ENCODE measurements at places on chromosomes 7 and 10.

- DNase-seq, result peak; percentile 55
These were observed 13.6 kb downstream of the TMEM236 start for GRCh38 chr10:17765602-17766001.

GRCh38 chr10:123715546-123715945 is 49.4 kb downstream of the GPR26 start:
- no peak for DNase-seq

DNA sequence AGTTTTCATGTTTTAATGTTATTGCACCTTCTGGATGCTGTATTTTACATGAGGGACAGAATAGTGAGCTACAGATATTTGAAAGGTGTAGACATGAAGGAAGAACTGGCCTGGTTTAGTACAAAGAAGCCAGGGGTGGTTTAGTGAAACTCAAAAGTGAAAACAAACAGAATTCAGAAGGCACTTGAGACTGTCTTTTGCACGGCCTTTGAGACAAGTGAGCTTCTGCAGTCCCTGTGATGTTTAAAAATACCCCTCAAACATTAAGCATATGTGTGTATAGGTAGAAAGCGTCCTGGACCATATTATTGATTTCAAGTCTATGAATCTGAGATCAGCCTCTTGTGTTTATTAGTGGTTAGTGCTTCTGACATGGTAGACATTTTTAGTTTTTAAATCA is 118.9 kb downstream of the CDK14 start:
- no peak for DNase-seq

DNA sequence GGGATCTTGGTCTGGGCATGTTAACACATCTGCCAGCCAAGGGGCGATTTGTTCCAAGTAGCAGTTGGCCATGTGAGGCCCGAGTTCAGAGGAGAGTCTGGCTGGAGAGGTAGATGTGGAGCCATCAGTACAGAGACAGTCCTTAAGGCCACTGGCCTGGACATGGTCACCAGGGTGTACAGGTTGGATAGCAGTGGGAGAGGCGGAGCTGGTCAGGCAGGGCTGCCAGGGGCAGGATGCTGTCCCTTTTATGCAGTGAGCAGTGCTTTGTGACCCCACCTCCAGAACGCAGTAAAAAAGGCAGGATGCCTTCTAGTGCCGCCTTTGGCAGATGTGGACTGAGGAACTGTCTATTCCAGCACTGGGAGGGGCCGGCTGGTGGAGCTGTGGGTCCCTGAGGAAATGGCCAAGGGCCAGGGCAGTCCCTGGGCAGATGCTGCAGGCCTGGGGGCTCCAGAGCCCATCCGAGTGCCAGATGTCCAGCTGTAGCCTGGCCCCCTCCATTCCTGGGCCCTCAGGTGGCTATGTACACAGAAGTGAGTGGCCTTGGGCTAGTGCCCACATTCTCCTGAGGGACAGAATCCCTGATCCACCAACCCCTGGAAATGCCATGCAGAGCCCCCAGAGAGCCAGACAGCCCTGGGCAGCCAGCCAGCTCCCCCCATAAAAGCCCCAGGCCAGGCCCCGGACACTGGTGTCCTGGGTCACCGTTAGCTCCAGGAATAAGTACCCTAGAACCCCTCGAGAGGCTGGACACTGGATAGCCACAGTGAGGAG is 17.2 kb upstream of the MYL7 start:
- DNase-seq, result peak; percentile 35

GRCh38 chr10:1190791-1191490 is 134.8 kb downstream of the WDR37 start:
- no peak for DNase-seq

DNA sequence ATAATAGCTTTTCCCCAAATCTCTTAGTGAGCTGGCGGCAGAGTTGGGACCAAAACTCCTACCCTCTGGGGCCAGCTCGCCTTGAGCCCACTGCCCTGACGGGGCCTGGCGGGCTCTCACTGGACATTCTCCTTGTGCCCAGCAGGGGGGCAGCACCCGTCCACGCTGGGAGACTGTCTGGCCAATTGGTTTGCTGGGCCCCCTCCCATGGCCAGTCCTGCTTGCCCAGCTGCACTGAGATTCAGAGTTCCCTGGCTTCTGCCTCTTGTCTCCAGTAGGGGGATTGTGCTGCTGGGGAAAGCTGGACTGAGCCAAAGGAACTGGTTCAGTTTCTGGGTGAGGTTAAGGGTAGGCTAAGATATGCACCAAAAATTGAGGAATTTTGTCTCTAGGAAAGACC is 59.8 kb downstream of the RAMP3 start:
- peak; percentile 43 for DNase-seq

- no peak for DNase-seq
These were observed 14.8 kb downstream of the KAZALD1 start for GRCh38 chr10:101076630-101077029.

DNA sequence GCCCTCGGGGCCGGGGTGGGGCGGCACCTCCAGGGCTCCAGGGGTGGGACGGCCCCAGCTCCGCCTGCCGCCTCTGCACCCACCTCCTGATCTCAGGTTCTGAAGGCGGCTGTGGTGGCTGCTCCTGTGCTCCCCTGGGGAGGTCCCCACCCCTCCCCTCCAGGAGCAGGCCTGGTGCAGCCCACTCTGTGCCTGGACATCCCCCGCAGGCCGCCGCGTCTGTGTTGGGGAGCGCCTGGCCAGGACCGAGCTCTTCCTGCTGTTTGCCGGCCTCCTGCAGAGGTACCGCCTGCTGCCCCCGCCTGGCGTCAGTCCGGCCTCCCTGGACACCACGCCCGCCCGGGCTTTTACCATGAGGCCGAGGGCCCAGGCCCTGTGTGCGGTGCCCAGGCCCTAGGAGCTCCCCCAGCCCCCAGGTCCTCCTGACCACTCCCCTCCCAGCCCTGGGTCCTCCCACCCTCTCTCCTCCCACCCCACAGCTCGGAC is 5.5 kb downstream of the CYP2W1 start:
- DNase-seq, result peak; percentile 42

DNA sequence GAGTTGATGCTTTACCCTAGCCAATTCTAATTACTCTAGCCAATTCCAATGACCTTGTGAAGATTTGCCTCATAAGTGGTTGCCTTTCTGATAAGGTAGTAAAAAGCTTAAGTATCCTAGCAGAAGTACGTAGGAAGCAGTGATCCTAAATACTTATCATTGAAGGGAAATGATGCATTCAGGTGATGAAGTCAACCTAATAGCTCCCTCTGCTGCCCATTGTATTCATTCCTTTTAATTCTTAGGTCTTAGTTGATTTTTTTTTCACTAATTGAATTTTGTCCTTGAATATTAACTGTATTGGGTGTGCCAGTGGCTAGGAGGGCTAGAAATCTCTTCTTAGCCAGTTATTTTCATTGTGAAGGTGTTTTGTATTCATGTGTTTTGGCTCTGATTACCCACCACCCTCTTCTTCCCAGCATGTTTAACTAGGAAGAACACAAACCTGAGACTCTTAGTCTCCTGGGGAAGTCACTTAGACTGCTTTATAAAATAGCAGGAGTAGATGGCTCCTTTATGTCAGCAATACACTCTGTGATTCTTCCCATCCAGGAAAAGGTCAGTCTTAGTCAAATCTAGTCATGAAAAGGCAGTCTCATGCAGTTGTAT is 46.3 kb downstream of the PLEKHA8 start:
- peak; percentile 49 for DNase-seq

- no peak for DNase-seq
These were observed 265.2 kb downstream of the RPS24 start for GRCh38 chr10:78298835-78299234.

- no peak for DNase-seq
These were observed 14.3 kb upstream of the ARMC3 start for GRCh38 chr10:22913474-22914092.

DNA sequence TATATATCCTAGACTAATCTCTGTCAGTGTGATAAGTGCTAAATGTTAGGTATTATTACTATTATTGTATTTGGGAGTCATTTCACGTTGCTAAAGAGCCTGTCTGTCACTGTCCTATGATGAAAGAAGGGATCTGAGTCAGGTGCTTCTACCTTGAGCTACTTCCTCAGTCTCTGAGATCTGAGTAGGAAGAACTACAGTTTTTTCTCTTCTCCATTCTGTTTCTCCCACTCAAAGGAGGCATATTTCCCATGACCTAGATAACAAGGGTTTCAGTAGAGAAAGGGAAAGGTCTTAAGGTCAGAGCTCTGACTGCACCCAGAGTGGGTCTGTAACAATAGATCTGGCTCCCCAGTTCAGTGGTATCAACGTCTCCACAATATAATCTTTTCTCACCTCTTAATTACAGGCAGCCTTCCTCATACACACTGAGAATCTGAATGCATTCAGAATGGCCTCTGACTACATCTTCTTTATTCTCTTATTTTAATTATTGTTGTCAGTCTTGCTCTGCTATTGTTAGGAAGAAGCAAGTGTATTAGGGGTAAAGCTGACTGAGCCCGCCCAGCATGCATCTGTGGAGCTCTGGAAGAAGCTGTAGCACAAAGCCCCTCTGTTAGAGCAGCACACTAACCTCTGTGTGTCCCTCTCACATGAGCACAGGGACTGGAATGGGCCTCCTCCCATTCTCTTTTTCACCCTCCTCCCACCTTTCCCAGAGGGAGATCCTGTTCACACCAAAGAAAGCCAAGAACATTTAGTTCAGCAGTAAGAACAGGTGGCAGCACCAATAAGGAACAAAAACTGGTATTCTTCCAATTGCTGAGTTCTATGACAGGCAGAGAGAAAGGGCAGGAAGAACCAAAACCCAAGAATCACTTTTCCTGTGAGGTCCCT is 38.1 kb downstream of the USP54 start:
- no peak for DNase-seq

- DNase-seq, result no peak
These were observed 571.0 kb downstream of the SH2D4B start for GRCh38 chr10:81108516-81109199.

DNA sequence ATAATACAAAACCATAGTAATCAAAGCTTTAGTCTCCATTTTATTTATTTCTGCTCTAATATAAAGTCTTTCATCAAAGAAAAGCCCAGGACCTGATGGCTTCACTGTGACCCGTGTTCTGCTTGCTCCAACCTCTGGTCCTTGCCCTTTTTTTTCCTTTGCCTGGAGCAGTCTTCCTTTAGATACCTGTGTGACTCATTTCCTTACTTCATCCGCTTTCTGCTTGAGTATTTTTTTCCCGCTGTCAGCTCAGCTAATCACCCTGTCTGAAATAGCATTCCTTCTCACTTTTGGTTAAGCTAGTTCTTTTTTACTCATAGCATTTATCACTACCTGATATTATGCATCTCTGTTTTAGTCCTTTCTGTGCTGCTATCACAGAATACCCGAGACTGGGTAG is 194.8 kb downstream of the ABCA13 start:
- DNase-seq, result peak; percentile 28

GRCh38 chr10:129773359-129773990 is 190.6 kb downstream of the EBF3 start:
- DNase-seq, result no peak

DNA sequence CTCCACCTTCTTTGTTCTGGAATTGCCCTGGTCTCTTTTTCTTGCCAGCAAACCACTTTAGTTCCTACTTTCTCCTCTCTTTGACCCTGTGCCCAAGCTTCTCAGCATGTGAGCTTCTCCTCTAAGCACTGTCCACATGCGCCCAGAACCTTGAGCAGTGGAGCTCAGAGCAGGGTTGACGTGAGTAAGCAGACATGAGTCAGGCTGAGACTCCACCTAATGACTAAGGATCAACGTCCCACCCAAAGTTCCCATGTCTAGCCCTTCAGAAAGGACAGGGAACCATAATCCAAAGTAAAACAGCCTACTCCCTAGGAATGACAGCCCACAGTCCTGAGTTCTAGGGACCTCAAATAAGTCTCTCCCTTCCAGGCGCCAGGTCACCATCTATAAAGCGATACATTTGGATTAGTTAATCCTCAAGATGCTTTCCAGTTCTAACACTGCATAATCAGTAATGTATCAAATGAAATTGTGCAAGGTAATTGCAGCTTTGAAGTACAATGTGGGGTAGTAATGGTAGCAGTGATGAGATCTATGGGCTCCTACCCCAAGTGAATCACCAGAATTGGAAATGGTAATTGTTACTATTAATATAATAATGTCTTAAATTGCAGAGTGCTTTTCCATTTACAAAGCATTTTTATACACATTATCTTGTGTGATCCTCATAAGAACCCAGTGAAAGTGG is 44.5 kb downstream of the KCNMA1 start:
- DNase-seq, result peak; percentile 93

DNA sequence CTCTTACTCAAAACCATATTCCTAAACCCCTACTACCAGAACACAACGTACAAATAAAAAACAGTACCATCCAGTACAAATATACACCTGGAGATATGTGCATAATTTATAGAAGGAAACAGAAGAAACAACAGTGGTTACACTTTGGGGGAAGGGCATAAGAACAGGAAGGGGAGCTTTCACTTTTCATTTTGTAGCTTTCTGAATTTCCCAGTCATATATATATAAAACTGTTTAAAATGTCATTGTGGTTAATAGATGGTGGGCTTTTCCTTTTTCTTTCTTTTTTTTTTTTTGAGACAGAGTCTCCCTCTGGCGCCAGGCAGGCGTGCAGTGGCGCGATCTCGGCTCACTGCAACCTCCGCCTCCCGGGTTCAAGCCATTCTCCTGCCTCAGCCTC is 47.2 kb downstream of the MALSU1 start:
- DNase-seq, result no peak

- DNase-seq, result no peak
These were observed 11.3 kb downstream of the KCNIP2 start for GRCh38 chr10:101832325-101832771.

DNA sequence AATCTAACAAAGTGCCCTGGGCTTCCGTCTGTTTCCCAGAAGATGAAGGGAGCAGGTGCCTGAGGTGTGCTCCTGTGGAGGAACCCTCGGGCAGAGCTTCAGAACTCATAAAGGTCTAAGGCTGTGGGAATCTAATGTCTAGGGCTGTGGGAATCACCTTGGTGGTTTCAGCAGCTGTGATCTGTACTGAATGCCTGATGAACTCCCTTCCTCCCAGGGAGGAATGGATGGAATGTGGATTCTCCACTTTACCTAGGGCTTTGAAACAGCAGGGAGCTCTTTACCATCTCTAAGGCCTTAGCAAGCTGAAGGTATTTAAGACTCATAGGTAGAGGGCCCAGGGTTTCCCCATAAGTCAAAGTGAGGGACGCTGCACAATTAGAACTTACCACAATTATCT is 36.0 kb upstream of the SEMA3E start:
- no peak for DNase-seq

- no peak for DNase-seq
These were observed 700 bp downstream of the MTPN start for GRCh38 chr7:135976312-135977006.

GRCh38 chr7:72040641-72041040 is 371.5 kb downstream of the CALN1 start:
- DNase-seq, result no peak

DNA sequence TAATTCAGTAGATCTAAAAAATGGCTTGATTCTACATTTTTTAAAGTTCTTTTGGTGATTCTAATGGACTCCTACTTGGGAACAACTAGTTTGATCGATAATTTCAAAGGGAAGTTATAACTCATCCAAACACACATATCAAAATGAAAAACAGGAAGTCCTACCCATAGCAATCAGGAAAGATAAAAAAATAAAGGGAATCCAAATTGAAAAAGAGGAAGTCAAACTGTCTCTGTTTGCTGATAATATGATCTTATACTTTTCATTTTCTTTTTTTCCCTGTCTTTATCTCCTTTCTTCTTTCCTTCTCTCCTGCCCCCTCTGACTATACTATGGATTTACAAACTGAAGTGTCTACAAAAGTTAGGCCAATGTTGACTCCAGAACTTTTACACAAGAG is 118.8 kb downstream of the IQUB start:
- no peak for DNase-seq

Measured in RPMI7951 (cell line).